ENCODE measurements at places on chromosomes 2 and 18. TPM values are rescaled to one million over a fixed set of nuclear protein-coding genes. Genes with fewer than 3 reads are reported as not detected.
A peak's percentile ranks its signal among the peaks of the same experiment; 100 is the strongest.

- DNase-seq = no peak
Measured at GRCh38 chr2:42183775-42184174, 14.6 kb downstream of the EML4 start.

- peak; percentile 33 for DNase-seq
Measured at GRCh38 chr2:20092226-20092900, 40.9 kb upstream of the LAPTM4A start.

DNA sequence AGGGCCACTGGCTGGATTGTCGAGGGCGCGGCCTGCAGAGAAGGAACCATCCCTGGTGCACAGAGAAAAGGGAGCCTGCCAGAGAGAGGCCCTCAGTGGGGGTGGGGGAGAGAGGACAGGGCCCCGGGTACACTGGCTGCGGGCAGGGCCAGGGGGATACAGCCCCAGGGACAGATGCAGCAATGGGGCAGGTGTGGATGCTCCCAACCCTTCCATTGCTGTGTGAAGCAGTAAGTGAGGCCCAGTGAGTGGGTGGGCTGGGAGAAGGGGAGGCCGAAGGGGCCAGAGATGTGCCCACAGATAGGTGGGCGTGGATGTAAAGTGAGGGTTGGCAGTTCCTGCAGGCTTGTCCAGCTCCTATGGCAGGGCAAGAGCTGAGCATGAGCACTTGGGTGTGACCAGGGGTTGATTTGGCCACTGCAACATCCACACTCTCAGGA is 7.4 kb downstream of the AGXT start:
- no peak for DNase-seq

DNA sequence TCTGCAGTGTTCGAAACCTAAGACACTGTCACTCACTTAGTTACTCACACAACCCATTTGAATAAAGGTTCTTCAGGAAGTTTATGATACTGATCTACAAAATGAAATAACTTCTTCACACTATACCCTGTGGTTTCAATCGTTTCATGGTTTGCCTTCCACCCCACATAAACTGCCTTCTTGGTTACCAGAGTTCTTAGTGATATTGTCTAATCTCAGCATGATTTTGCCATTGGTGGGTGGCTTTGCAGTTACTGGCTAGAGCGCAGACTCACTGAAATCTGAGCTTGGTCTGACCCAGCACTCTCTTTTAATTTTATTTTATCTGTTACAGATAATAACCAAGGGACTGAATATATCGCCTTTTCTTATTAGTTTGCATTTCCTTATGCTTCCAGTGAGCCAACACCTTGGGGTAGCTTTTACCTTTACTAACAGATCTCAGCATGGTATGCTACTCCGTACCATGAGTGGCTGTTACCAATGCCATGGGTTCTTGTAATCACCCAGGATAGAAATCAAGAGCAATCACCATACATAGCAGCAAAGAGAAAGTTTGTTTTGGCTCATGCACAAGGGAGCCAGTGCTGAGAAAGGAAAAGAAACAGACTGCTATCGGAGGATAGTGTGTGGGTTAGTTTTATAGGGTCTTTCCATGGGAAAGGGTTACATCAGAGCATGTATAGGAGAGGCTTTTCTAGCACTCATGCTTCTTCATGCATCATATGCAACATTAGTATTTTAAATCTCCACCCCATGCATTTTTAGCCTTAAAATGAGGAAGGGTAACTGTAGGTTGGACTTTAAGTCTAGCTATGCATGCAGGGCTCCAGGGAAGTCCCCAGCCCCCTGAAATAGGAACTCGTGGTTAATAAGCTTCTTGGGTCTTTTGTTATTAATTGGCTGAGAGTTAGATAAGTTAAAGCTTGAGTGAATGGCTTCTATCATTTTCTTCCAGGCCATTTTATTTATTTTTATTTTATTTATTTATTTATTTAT is 33.3 kb downstream of the ANXA4 start:
- DNase-seq = no peak

GRCh38 chr2:95314964-95315611 is 17.9 kb downstream of the KCNIP3 start:
- DNase-seq = no peak

GRCh38 chr2:203744091-203744490 is 37.7 kb downstream of the CD28 start:
- DNase-seq = no peak

DNA sequence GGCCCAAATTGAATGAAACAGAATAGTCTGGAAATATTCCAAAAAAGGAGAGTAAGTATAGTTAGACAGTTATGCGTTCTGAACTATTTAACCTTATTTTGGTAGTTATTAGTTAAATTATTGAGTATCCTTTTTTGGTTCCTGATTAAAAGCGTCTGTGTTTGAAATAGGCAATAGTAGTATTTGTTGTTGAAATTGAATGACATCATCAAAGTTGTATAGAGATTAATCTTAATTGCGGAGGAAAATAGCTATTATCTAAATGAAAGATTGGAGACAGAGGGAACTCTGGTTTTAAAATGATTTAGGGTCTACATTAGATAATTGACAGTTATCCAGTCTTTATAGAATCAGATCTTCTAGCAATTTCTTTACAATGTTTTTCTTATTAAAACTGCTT is 115.8 kb downstream of the BIRC6 start:
- no peak for DNase-seq

GRCh38 chr2:30225131-30225762 is 6.1 kb upstream of the LBH start:
- DNase-seq = peak; percentile 68

DNA sequence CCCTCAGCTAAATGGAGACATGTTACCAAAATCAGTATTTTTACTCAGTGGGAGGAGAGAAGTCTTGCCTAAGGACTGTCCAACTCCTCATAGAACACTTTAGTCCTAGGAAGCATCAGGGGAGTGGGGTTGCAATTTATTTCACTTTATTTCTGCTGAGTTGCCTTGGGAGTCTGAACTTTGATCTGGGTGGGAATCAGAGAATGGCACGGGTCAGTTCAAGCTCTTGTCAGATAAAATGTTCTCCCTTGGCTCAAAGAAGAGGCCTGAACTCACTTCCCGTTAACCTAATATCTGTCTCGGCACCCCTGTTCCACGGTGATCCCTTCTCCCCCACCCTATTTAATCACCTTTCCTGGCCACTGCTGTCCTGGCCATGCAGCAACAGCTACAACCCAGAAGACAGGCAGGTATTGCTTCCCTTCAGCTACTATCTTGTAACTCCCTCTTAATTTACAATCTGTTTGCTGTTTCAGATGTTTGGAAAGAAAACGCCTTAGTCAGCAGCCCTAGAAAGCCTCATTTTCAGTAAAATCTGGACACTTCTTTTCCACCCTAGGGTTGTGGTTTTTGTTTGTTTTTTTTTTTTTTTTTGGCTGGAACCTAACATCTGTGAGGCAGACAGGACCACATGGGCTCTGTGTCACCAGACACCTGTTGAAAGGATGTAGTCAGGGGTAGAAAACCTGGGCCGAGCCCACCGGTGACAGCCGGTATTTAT is 52.5 kb downstream of the SERTAD2 start:
- no peak for DNase-seq

DNA sequence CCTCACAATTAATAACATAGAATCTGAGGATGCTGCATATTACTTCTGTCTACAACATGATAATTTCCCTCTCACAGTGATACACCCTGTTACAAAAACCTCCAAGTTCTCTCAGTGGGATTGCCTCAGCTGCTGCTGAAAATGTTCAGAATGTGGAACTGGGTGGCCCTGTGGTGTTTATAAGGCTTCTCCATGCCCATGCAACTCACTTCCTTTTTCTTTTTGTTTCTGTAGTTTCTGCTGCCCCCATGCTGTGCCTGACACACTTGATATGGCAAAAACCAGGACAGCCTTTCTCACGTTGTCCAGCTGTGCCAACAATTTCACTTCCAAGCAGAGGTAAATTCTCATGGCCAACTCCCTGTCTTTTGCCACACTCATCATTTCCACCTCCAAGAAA is 206.2 kb downstream of the RPIA start:
- no peak for DNase-seq

The PAPOLG gene
- 16.7 TPM for total RNA-seq

The ZNF516 gene
- total RNA-seq = 95.2 TPM

The MAP3K19 gene
- total RNA-seq = not detected

The IL36A gene
- not detected for total RNA-seq

The ACMSD gene
- not detected for total RNA-seq

The ARID5A gene
- total RNA-seq = 27.9 TPM

The GDF7 gene
- 1.7 TPM for total RNA-seq

The IL37 gene
- not detected for total RNA-seq

Data from ovary (tissue), 10 donors.